ENCODE measurements at places on chromosomes 3 and 15.

- no peak for DNase-seq
These were observed 439.4 kb upstream of the RBMS3 start for GRCh38 chr3:28841441-28841840.

DNA sequence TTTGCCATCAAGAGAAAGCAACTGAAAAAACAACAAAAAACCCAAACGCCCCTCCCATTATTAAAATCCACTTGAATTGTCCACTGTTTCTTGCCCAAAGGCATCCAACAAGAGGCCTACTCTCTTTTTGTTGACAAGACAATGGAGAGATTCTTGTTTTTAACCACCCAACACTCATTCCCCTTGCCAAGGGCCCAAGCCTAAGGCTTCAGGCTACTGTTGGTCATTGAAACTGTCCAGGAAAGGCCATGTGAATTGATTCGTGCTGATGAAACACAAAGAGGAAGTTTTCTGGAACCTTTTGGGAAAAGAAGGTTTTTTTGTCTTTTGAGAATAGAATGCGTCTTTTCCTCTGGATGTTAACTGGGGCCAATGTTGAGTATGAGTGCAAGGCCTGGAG, 157.4 kb upstream of the PFN2 start:
- DNase-seq, result no peak

DNA sequence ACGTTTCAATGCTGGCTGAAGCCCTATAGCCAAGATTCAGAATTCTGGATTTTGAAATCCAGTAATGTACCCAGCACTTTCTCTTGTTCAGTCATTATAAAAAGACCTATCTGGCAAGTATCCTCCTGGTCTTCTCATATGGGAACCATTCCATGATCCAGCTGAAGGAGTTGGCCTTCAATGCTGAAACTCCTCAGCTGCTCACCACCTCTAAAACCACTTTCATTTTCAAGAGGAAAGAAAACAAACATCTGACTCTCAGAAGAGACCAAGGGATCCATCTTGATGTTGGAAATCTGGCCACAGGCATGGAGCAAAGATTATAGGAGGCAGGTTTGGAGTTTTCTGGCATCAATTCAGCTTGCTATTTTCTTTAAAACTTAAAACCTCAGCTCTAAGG, 235.4 kb downstream of the FMN1 start:
- no peak for DNase-seq

DNA sequence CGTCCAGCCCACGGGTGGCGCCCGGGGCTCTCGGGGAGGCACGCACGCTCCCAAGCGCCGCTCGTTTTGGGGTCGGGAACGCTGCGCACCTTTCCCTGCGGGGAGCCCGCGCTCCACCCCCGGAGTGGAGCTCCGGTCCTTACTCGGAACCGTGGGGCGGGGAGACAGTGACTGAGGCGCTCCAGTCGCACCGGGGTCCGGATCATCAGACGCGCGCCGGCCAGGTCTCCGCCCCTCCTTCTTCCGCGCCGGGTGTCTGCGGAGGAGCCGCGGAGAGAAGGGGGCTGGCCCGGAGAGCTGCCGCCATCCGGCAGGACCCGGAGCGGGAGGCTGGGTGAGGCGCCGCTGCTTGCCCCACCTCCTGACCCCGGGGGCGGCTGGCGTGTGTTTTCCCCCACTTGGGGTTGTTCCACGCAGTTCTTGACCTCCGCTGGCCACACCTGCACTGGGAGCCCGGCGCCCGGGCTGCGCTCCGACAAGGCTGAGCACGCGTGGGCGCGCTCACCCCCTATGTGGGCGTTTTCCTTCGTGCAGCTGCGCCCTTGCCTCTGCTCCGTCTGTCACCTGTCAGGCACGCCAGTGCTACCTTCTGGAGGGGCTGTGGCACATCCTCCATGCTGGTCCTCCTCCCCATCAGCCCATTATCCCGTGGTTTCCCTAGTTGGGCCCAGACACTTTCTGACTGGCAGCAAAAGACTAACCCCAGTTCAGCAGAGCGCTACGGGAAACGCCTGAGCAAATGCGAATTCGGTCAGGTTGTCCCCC, at the start of gene MCF2L2:
Gene MCF2L2 (minus strand): TSS at position 173 of the 765 bp plus-strand sequence. CDS start 642 bp downstream, outside the sequence.
- DNase-seq, result no peak

GRCh38 chr15:49923671-49924070, 195.4 kb downstream of the ATP8B4 start:
- no peak for DNase-seq

DNA sequence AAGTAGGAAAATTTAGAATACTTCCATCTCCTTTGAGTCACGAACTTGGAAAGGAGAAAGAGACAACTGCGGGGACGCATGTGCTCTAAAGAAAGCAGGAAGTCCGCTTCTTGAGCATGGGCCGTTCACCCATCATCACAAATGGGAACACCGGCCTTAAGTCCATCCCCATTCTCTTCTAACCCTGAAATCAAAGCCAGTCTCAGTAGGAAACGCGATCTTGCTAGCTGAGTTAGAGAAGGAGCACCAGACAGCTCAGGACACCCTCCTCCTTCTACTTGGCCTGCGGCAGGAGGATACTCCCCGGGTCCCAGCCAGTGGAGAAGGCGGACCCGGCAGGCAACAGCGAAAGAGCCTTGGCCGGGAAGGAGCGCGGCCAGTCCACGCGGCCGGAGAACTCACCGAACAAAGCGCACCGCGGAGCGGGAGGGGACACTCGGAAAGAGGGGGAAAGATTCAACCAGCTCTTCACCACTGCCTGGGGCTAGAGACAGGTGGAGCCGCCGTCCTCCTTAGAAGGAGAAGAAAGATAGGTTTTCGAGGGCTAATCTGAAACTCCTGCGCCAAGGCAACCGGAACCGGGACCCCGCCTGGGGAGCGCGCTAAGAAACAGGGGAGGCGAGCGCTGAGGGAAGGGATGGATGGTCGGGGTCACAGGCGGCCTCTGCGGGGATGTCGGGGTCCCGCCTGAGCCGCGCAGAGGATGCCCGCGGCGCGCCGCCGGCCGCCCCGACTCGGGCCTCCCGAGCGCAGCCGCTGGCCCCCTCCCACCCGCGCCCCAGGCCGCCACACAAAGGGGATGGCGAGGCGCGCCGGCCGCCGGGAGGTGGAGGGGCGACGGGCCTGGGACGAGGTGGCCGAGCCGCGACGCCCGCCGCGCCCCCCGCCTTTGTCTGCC, 818 bp downstream of the SLC4A7 start:
- peak; percentile 30 for DNase-seq

GRCh38 chr3:13088028-13089006, 15.1 kb upstream of the IQSEC1 start:
- no peak for DNase-seq

DNA sequence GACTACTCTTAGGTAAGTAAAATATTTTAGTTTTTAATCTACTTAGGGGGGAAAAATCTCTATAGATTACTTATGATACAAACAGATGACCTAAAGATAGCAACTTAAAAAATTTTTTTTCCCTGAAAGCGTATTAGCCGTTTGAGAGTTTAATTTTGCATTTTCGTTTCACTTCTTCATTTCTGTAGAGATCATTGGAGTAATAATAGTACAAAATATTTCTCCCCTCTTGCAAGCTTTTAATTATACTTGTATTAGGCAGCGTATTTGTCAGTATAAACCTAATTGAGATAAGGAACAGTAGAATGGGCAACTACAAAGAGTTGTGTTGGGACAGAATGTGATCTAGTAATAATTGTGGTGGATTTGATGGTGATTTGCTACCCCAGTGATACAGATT, 10.3 kb downstream of the SKIL start:
- no peak for DNase-seq

DNA sequence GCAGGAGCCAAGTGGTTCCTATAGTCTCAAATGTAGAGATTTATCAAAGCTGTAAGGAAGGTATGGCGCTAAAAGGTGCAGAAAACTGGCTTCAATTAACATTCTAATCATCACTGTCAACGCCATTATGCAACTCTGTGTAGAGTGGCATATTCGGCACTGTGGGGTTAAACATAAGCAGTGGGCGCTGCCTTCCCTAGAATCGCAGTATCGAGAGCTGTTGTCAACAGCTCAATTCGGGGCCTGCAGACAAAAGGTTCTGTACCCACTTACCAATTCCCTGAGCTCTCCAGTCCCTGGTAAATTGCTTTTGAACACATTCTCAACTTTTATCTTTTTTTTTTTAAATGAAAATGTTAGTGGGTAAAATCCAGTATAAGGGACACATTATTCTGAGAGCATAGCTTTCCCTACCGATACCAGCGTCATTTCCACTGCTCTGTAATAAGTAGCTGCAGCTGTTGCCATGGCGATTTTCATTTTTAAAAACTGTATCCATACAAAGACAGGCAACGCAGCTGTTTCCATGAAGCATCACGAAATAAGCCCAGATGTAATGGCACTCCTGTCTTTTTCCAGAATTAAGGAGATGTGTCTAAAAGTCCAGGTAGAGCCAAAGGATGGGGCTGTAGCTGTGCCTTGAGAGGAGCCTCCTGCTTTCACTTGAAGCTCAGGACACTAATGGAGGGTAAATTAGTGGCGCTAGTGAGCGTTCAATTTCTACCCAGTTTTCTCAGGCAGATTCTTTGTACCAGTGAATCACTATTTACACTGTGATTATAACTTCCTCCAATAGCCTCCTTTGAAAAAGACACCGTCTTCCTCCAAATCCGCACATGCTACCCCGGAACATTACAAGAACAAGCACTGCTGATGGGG, 250.3 kb downstream of the SLC9A9 start:
- DNase-seq, result no peak

DNA sequence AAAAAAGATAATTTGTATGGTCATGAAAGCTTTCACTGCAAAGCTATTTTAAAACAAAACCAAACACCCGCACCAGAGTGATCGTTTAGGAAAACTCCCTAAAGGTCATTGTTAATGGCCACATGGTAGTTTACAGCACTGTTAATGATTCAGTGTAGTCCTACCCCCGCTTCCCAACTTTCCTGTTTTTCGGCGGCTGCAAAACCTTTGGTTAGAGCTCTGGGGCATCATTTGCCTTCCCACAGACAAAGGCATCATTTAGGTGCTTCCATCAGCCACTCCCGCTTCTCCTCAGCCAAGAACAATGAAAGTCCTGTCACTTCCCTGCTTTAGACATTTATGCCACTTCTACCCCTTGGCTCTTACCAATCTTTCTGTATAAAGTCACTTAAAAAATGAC, 10.6 kb downstream of the MELTF start:
- DNase-seq, result no peak

DNA sequence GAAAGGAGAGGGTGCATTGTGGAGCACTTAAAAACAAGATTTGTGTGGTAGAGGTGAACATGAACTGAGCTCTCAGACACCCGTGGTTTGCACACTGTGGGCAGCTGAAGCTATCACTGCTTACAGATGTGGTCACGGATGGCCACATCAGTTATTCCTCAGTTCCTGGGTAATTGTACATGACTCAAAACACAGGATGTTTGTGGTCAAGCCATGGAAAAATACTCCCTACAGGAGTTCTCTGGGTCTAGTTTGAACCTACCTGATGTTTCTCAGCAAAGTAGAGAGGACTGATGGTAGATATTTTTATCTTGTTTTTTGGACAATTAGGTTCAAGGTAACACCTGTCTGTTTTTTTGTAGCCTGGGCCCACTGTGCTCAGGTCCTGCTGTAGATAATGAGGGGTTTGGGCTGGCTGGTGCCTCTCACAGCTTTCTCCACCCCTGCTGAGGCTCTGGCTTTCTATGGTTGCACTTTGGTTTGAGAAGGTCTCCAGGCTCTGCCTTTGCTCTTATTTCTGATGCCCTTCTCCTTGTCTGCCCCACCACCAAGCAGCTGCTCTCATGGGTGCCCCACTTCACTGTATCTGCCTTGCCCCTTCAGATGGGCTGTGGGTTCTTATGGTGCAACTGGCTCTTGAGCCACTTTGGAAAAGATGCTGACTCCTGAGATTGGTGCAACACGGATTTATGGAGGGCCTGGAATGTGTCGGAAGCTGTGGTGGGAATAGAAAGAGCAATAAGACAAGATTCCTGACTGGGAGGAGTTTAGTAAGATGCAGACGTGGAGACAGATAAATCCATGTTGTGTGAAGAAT, 40.1 kb downstream of the CDCP1 start:
- DNase-seq, result peak; percentile 37

DNA sequence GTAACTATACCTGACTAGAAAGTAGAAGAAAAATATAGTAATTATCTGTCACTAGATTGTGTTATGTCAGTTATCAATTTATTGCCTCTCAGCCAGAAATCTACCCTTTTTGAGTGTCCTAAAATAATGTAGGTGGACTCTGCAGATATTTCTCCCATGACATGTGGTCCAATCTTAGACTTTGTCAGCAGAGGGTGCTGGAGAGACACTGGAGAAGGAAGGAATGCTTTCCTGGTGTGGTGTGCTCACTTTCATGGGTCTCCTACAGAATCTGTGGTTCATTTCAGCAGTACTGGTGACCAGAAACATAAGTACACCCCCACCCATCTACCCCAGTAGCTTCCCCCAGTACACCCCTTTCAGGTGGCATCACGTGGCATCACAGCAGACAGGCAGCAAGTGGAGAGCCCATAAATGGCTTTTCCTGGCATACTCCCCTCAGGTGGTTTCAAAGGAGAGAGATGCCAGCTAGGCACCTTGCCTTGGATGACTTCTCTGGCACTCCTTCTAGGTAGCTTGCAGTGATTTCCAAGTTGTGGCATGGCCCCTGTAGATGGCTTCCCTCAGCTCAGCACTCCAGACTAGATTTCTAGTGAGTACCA, 114.7 kb downstream of the GADL1 start:
- DNase-seq, result no peak

- DNase-seq, result no peak
These were observed 105.1 kb upstream of the UBE2E1 start for GRCh38 chr3:23700616-23701015.
